ENCODE measurements at places on chromosomes 12 and 14.

DNA sequence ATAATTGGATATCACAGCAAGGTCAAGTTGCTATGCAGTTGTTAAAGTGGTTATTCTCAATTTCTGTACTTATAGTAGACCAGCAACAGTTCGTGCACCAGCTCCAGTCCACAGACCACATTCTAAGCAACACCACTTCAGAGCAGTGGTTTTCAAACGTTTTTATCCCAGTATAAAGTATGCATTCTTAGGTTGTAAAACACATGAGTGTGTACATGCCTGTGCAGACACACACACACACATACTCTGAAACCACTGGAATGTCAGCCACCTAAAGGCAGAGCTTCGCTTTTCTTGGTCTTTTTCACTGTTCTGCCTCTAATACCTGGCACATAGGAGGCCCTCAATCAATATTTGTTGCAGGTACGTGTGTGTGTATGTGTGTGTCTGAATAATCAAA, 22.2 kb upstream of the C12orf71 start:
- DNase-seq: no peak

DNA sequence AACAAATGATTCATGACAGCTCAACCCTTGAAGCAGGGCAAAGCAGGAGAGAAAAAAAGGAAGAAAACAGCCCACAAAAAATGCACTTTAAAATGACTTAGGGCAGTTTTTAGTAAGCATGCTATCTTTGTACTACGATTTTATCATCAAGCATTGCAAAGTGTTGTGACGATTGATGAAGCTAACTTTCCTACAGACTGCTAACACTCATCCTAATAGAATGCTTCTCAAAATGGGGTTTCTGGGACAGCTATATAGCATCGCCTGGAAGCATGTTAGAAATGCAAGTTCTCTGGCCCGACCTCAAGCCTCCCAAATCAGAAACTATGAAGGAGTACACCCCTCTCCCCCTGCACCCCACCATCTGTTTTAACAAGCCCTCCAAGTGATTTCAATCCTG, 256.4 kb downstream of the SSPN start:
- no peak for DNase-seq

DNA sequence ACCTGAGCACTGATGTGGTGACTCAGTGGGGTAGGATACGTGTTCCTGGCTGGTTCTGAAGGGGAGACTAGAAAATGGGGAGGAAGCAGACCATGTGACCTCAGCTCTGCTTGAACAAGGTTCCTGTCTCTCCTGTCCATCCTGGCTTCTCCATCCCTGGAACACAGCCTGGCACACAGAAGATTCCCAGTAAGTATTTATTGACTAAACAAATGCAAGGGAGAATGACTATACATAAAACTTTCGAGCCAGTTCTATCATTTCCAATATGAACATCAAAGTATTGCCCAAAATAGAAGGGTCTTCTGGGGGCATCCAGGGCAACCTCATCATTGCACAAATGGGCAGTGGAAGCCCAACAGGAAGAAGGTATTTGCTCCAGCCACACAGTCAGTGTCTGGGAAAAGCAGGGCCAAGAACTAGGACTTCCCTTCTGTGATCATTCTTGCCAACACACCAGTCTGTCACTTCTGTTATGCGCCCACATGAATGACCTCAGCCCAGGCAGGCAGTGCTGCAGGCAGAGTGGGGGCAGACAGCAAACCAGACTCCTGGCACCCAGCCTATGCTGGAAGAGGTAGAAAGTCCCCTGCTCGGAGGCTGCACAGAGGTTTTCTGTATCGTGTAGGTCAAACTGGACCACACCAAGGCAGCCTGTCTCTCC, 5.6 kb upstream of the SERPINA9 start:
- DNase-seq: no peak

DNA sequence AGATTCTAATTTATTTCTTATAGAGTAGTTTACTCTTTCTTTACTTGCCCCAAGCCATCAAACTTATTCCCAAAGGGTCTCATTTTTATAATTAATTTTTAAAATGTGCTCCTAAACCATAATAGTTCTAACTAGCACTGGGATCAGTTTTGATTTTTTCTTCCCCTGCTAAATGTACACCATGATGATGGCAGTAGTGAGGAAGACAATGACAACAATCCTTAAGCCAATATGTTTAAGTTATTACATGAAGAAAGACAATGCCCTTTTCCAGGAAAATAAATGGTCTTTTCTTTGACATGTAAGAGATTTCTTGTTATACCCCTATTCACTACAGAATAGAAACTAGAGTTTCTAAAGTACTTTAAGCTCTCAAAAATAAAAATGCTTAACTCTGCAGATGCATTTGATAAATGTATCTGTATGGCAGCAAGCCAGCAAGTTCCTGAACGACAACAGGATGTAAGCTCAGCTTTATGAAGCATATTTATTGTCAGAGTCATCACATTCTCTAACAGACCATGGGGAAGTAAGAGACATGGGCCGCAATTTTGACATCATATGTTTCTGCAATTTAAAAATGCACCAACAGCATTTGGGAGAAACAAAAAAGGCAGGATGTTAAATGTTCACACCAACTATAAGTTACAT, 36.0 kb upstream of the SNX6 start:
- DNase-seq: no peak

GRCh38 chr14:80465546-80466220, 254.4 kb upstream of the DIO2 start:
- DNase-seq: no peak

DNA sequence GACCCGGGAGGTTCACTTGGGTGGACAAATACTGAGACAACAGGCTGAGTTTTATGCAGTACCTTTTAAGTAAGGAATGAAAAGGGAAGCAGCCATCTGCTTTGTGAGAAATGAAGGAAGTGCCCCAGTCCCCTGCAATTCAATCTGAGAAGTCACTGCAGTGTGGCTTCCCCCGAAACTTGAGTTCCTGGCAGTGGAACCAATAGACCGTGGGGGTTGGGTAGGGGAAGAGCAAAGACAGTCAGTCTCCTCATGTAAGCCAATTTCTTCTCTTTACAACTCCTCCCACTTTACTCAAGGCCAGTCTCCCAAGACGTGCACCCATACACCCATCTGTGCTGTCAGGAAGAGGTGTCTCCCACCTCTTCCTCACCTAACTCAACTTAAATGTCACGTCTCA, 206.5 kb downstream of the BCAT1 start:
- DNase-seq: no peak

- DNase-seq: no peak
Observed at GRCh38 chr12:8734873-8735381, 37.1 kb downstream of the RIMKLB start.

DNA sequence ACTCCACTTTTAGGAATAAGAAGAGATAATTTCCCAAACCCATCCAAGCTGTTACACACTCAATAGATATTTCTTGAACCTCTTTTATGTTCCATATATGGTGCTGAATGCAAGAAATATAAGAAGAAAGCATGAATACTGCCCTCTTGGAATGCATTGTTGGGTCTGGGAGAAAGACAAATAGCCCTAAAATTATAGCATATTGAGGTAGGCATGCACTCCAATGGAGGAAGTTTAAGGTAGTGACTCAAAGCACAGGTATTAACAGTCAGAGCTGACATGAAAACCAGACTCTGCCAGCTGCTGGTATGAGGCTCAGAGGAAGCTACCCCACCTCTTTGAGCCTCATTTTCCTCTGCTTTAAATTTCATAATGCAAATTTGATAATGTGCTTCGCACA, 261.3 kb upstream of the NOS1 start:
- DNase-seq: no peak

GRCh38 chr12:68667896-68668295, 18.9 kb upstream of the NUP107 start:
- DNase-seq: no peak

DNA sequence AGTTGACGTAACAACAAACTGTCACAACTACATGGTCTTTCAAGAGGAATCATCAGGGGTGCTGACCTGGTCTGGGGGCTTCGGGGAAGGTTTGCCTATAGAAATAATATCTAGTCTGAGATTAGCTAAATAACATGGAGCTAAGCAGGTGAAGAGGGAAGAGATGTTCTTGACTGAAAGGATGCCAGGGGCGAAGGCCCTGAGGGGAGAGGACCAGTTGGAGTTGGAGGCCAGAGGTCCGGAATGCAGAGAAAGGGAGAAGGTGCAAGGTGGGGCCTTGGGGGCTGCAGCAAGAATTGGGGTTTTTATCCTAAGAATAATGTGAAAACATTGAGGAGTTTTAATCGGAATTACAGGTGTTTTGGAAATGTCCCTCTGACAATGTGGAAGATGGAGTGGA, 68.5 kb upstream of the RIC8B start:
- no peak for DNase-seq

- no peak for DNase-seq
Observed at GRCh38 chr12:101925935-101926334, 48.6 kb downstream of the DRAM1 start.

GRCh38 chr14:95814363-95815225, 62.0 kb upstream of the TUNAR start:
- DNase-seq: no peak

DNA sequence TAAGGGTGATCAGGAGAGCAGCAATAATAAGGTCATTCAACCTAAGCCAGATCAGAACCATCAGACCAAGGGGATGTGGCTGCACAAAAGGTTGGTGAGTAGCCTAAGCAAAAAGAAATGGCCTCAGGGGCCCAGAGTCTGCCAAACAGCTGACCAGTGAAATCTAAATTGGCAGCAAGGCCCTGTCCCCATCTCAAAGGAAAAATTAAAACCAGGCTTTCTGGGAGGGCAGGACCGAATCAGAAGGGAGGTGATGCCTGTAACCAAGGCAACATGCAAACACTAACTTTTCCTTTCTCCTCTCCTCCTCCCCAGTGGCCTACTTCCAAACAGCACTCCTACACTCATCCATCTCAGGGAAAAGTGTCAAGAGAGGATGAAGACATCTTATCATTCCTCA, 256.4 kb downstream of the NUAK1 start:
- DNase-seq: no peak

GRCh38 chr12:19451196-19451595, 11.9 kb downstream of the AEBP2 start:
- DNase-seq: no peak

DNA sequence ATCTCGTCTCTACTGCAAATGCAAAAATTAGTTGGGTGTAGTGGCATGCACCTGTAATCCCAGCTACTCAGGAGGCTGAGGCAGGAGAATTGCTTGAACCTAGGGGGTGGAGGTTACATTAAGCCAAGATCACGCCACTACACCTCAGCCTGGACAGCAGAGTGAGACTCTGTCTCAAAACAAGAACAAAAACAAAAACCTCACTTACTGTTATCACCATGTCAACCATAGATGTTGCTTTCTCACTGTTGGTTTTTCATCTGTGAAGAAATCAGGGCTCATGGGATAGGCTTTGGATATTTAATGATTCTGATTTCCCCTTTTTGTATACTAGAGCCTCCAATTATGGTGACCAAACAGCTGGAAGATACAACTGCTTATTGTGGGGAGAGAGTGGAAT, 49.7 kb upstream of the CHPT1 start:
- no peak for DNase-seq

DNA sequence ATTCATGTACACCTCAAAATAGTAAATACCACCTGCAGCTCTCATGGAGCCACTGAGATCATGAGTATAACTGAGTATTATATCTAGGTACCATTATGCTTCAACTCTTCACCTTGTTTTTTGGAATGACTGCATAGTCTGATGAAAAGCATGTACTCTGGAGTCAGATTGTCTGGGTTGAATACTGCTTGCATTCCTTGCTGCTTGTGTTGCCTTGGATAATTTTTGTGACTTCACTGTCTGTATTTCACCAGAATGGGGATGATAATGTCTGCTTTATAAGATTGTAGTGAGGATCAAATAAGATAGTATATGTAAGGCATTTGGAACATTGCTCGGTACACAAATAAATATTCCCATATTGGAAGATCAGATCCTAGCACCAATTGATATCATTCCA, 54.2 kb downstream of the SUSD6 start:
- no peak for DNase-seq

DNA sequence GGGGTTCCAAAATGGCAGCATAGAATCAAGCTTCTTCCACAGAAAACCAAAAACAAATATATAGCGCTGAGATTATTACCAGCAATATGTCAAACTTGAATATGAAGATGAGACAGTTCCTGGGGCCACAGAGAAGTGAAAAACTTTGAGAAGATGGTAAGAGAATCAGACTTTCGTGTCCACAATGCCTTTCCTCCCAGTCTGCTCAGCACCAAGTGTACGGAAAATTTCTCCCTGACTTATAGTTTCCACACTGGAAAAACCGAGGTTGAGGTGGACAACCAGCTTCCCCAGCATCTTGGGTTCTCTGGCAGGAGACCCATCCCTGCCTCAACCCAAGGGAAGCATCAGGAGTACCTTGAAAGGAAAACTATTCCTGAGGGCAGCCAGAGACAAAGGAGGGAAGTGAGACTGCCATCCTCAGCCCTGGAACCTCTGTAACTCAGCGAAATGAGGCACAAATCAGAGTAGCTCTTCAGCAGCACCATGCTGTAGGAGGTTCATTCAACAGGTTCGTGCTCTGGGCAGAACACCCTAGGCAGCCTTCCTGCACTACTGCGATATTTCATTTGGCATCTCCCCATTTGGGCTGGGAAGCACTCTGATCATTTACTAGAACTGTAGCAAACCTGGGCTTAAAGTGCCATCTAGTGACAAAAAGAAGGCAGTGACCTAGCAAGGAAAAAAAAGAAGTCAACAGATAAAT, 52.4 kb upstream of the CAPRIN2 start:
- no peak for DNase-seq

GRCh38 chr14:32666308-32666707, 272.4 kb upstream of the NPAS3 start:
- no peak for DNase-seq

GRCh38 chr14:68278576-68279436, 459.2 kb downstream of the RAD51B start:
- DNase-seq: no peak

GRCh38 chr12:131806674-131807073, 21.5 kb upstream of the MMP17 start:
- DNase-seq: no peak

DNA sequence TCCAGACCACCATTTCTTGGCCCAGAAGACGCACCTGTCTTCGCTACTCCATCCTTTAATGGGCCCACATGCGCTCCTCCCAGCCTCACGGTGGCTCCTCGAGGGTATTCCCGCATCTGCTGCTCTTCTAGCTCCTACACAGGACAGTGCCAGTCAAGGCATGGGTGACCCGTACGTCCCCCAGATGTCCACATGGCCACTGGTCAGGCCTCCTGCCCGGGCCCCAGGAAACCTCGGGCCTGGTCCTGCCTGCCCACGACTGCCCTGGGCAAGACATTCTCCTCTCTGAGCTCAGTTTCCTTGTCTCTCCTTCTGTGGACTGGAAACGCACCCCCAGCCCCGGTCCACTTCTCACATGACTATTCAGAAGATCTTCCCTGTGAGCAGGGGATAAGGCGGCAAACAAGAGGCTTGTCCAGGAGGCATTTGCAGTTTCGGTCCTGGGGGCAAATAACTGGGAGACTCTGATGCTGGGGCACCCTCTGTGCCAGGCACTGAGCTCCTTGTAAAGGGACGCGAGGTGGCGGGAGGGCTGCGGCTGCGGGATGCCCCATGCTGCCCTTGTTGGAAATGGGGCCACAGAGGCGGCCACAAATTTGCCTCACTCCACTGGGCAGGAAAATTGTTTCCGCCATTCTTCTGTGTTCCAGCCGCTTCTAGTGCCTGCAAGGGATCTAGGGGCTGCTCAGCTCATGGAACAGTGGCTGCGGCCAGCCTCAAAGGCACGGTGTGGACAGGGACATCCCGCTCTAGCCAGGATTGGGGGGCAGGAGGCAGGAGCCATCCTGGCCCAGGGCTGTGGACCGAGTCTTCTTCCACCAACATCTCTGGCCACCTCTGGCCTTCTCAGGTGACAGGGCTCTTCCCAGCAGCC, 6.8 kb upstream of the BEGAIN start:
- DNase-seq: no peak

- DNase-seq: no peak
Observed at GRCh38 chr12:104280111-104280510, 23.4 kb upstream of the EID3 start.

GRCh38 chr12:128693771-128694170, 130.0 kb downstream of the SLC15A4 start:
- no peak for DNase-seq
